ENCODE measurements at places on chromosomes 3 and 15. TPM values are rescaled to one million over a fixed set of nuclear protein-coding genes. Genes with fewer than 3 reads are reported as not detected.

DNA sequence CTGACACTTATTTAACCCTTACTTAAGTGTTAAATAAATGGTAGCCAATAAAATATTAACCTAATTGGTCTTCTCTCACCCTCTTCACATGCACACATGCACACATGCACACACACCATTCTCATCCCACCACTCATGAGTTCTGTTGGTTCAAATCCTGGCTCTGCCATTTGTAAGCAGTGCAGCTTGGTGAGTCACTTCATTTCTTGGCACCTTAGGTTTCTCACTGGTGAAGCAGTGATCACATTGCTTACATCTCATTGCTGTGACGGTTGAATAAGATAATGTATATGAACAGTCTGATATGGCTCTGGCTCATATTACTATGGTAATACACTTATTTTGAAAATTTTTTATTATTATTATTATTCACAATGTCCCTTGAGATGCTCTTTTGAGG is 33.8 kb downstream of the RIOX2 start:
- no peaks in the 10 kb centered on the region for H3K36me3 ChIP-seq
- no peak overlapping the region for H3K27ac ChIP-seq
- no peak for DNase-seq
- peaks cover 1% of the 10 kb centered on the region for H3K4me1 ChIP-seq

DNA sequence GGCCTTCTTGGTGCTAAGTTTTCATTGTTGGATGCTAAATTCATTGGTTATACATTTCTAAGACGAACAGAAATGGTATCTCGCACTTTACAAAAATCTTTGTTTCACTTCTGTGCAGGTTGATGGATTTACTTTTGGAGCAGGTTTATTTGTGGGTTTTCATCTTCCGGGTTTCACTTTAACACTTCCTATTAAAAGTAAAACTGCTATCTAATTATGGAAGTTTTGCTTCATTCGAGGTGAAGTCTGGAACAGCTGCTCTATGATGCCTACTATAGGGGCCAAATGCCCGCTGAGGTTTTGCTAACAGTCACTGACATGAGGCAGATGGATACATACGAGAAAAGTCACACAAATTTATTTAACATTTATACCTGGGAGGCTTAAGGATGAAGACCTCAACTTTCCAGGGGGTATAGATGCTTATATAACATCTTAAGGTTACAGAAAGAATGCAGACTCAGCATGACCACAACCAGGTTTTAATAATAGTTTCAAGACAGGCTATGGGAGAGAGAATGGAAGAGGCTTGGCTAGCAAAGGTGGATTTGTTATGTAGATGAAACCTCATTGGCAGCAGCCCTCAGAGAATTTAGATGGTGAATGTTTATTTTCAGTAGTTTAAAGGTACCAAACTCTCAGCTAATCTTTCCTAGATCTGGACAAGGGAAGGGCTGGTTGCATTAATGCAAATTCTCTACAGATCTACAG is 54.2 kb downstream of the OSTN start:
- H3K4me1 ChIP-seq, result peaks cover 29% of the 10 kb centered on the region
- H3K4me3 ChIP-seq, result no peak overlapping the region
- no peaks in the 10 kb centered on the region for H3K36me3 ChIP-seq
- no peak for DNase-seq
- no peaks in the 10 kb centered on the region for H3K27me3 ChIP-seq
- peak overlapping the region; percentile 33 for H3K27ac ChIP-seq

DNA sequence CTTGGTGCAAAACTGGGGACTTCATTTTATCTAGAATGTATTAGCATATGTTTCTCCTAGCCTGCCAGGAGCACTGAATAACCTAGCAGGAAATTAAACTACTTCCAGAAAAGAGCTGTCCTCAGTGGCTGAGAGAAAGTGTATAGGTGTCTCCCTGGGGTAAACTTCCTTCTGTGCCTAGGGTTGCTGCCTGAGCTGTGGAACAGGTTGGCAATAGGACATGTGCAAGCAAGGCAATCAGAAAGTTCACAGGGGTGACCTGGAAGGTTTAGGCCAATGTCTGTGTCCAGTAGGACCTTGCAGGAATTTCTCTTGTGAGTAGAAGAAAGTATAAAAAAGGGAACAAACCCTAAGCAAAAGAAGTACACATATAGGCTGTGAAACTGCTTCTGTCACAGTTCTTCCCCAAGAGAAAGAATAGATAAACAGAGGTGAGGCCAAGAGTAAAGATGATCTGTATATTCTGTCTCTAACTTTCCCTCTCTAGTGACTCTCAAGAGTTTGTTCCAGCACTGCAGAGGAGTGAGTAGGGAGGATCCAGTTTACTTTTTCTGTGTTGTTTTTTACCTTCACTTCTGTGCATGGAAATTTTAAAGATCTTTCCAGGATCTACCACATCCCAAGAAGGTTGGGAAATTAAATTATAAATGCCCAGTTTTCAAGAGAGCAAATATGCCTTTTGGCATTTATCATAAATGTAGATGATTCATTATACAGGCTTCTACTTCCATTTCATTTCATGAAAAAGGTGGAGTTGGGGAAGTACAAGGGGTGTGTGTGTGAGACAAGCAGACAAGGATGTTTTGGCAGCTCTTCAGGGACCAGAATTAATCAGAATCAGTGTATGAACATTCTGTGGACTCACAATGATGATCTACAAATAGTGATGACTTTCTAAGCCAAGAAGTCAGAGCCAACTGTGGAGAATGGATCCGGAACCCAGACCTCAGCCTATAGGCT is 155.2 kb downstream of the RBPMS2 start:
- peak overlapping the region; percentile 73 for H3K27ac ChIP-seq
- H3K27me3 ChIP-seq, result no peaks in the 10 kb centered on the region
- H3K4me3 ChIP-seq, result peak overlapping the region; percentile 59
- no peaks in the 10 kb centered on the region for H3K36me3 ChIP-seq

DNA sequence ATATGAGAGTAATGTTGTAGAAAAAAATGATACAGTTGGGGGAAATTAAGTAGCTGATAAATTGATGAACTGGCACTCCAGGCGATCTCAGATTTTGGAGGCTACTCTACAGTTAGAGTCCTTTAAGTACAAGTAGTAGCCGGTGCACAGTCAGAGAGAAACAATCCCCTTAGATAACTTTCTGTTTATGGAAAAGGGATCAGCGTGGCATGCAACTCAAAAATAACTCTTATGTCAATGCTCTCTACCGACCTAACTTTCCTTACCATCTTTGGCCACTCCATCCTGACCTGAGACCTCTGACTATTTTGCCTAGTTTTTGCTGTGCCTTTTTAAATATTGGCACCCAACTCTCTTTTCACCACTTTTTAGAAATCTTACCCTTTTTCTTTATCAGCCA is 299.6 kb downstream of the UNC13C start:
- DNase-seq, result no peak
- H3K4me3 ChIP-seq, result no peak overlapping the region
- peaks cover 2% of the 10 kb centered on the region for H3K27me3 ChIP-seq
- no peak overlapping the region for H3K27ac ChIP-seq
- no peaks in the 10 kb centered on the region for H3K4me1 ChIP-seq

- H3K4me1 ChIP-seq, result no peaks in the 10 kb centered on the region
- H3K4me3 ChIP-seq, result no peak overlapping the region
- H3K27me3 ChIP-seq, result peaks cover 21% of the 10 kb centered on the region
- no peak overlapping the region for H3K27ac ChIP-seq
- no peaks in the 10 kb centered on the region for H3K36me3 ChIP-seq
- no peak for DNase-seq
Observed at GRCh38 chr3:178735032-178735674, 198.9 kb downstream of the KCNMB2 start.

GRCh38 chr3:143795874-143796273 is 52.4 kb downstream of the SLC9A9 start:
- no peaks in the 10 kb centered on the region for H3K27me3 ChIP-seq
- DNase-seq, result no peak
- peaks cover 42% of the 10 kb centered on the region for H3K36me3 ChIP-seq

GALNT15 gene
- not detected for total RNA-seq

TGM4 gene
- not detected for total RNA-seq
